ENCODE measurements at places on chromosomes 1 and 21.

DNA sequence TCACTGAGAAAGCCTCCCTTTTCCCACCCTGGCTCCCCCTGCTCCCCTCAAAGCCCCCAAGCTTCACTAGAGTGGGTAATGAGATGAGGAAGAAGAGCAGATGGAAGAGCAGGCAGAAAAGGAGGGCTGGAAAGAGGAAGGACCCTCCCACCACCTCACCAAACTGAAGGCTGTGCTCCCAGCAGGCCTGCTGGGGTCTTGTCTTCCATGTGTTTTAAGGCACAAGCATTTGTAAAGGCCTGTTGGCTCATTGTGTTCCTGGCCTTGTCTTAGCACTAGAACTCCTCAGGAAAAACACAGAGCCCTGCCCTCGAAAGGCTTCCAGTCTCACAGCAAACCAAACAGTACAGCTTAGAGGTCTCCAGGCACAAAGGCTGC is 51.5 kb downstream of the TOMM20 start:
- no peak for DNase-seq

DNA sequence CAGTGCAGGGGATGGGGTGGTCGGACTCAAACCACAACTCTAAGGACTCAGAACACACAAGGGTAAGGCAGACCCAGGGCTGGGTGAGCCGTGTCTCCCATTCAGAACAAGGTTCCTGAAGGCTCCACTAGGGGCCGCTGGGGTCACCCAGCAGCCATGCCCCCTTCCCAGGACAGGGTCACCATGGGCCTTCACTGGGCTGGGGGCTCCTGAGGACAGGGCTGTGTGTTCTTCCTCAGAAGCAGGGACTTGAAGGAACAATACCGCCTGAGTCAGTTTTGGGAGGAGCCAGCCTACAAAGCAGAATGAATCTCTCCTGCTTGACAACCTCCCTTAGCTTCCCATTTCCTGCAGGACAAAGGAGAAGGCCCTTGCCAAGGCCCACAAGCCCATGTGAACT is 15.4 kb downstream of the RIMS3 start:
- DNase-seq = no peak

- no peak for DNase-seq
These were observed 27.6 kb downstream of the CRP start for GRCh38 chr1:159686599-159687299.

DNA sequence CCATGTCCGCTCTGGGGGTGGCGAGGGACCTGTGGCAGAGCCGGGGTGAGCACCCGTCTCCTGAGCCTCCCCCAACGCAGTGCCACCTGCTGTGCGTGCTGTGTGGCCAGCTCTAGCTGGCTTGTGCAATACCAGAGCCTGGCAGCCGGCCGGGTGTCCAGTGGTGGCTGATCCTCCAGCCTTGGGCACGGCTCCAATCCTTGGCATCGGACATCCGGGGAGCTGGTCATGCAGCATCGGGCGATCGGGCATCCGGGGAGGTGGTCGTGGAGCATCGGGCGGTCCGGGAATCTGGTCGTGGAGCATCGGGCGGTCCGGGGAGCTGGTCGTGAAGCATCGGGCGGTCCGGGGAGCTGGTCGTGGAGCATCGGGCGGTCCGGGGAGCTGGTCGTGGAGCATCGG is 8.1 kb downstream of the SLX9 start:
- DNase-seq = no peak

Measured in stimulated activated CD4-positive, alpha-beta T cell treated with anti-CD3 and anti-CD28 coated beads, Interleukin-12 subunit alpha, Interleukin-12 subunit beta, amount 100 ng/mL, for 48 hours (primary cell).